ENCODE measurements at places on chromosomes 6 and 20.

GRCh38 chr20:45971425-45971674 lies 653 bp downstream of the ZNF335 start:
- no peak for DNase-seq

- DNase-seq = peak; percentile 40
These were observed 29.7 kb downstream of the RPP40 start for GRCh38 chr6:4973982-4974745.

DNA sequence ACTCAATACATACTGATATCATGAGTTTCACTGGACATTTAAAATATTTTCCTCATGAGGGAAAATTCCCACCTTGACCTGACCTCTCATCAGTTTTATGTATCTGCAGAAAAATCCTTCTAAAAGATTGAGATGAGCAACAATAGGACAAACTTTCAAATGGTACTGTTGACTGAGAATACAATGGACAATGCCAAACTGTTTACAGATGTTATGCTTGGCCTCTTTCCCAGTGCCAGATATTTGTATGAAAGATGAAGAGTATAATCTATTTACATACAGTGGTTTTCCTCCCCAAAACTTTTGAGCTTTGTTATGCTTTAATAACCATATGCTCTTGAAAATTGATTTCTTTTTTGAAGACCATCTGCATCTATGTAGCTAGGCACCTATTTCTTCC lies 245.1 kb upstream of the RSPO3 start:
- DNase-seq = no peak

DNA sequence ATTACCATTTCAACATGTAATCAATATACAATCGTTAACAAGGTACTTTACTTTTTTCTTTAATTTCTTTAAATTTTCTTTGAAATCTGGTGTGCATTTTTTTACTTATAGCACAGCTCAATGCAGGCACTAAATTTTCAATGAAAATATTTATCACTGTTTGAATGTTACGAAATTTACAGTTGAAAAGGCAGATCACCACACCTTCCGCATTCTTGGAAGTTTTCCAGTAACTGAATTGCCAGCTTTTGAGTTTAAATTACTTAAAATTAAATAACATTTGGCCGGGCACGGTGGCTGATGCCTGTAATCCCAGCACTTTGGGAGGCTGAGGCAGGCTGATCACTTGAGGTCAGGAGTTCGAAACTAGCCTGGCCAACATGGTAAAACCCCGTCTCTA lies 309.9 kb downstream of the BMP7 start:
- no peak for DNase-seq

DNA sequence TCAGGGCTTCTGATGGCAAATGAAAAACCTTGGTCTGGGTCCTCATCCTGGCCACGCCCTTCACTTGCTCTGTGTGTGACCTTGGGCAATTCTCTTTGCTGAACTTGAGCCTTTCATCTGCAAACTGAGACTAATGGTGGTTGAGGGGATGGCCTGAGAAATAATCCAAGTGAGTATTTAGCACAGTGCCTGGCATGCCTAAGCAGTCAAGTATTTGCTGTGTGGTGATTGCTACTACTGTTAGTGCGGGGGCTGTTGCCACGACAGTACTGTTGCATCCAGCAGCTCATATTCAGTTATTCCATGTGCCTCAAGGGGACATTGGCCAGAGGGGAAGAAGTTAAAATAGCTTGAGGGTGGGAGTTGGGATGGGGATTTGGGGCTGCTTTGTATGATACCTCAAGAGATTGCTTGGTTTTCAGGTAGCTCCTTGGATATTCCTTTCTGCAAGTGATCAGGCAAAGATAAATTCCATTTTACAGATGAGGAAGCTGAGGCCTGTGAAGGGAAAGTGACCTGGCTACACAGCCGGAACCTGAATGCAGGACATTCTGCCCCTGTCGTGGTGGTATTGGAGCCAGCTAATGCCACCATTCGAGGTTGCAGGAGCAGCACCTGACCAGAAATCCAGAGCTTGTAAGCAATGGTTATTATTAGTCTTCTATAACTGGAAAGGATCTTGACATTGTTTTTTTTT lies 45.1 kb upstream of the EPB41L1 start:
- no peak for DNase-seq

- no peak for DNase-seq
These were observed 137.8 kb downstream of the CEBPB start for GRCh38 chr20:50328222-50328979.

DNA sequence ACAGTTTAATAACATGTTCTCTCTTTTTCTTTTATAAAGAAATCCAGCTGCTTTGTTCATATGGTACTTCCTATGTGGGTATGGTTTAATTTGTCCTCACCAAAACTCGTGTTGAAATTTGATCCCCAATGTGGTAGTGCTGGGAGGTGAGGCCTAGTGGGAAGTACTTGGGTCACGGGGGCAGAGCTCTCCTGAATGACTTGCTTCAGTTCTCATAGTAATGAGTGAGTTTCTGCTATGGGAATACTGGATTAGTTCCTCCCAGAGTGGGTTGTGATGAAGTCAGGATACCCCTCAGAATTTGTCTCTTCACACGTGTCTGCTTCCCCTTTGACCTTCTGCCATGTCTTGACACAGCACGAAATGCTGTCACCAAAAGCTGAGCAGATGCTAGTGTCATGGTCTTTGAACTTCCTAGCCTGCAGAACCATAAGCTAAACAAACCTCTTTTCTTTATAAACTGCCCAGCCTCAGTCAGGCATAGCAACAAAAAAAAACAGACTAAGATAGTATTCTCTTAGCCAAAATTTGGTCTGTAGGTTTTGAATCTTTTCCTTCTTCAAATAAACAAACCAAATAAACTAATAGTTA lies 87.8 kb upstream of the HS3ST5 start:
- DNase-seq = no peak

DNA sequence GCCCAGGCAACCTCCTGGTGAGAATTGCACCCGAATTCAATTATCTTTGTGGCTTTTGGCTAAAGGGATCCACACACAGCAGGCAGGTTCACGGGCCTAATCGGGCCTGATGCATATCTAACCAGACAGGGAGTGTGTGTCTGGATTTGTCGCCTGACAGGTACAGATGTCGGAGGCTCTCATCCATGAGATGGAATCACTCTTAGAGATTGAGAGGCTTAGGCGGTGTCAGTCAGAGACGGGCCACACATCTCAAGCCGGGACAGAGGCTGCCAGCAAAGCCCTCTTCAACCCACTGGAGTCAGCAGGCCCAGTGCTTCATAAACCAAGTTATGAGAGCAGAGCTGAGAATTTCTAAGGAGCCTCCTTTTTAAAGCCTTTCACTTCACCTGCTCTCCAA lies 247.0 kb downstream of the LRFN2 start:
- DNase-seq = no peak

- DNase-seq = no peak
These were observed 2.7 kb downstream of the KCNS1 start for GRCh38 chr20:45098103-45098773.

DNA sequence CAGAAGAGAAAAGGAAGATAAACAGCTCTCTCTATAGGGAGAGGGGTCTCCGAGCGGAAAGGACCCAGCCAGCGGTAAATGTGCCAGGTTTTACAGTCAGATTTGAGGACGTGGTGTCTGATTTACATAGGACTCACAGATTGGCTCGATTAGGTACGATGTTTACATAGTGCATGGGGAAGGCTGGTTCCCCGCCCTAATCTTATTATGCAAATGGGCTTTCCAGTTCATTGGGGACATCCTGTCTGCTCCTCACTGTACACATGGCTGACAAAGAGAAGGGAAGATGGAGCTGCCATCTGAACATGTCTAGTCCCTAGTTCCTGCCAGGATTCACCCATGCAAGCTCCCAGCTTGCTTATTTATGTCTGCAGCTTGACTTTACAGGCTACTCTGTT lies 119.9 kb downstream of the RNF144B start:
- no peak for DNase-seq

DNA sequence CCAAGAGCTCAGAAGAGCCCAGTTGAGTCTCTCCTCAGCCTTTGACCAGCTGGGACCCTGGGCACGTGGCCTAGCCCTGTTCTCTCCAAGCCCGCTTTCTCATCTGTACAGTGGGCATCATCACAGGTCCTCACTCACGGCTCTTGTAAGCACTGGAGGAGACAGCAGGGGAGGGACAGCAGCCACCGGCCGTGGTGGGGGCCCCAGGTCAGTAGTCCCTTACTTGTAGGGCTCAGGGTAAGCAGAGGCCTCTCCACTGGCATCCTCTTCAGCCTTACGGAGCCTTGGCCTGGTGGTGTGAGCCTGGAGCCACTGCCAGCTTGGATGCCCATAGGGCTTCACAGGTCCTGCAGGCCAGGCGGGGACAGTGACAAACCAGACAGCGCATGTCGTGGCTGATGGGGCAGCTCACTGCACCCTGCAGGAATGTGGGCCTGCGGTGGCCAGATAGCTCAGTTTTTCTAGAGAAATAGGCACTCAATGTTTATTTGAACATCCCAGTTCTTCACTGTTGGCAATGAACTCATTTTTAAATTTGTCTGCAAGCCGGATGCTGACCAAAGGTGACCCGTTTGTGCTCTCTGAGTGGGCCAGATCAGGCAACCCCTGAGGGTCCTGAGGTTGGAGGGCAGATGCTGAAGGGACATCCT lies 65.1 kb downstream of the ADNP start:
- no peak for DNase-seq

GRCh38 chr20:50445354-50446151 lies 64.6 kb upstream of the PTPN1 start:
- DNase-seq = no peak

DNA sequence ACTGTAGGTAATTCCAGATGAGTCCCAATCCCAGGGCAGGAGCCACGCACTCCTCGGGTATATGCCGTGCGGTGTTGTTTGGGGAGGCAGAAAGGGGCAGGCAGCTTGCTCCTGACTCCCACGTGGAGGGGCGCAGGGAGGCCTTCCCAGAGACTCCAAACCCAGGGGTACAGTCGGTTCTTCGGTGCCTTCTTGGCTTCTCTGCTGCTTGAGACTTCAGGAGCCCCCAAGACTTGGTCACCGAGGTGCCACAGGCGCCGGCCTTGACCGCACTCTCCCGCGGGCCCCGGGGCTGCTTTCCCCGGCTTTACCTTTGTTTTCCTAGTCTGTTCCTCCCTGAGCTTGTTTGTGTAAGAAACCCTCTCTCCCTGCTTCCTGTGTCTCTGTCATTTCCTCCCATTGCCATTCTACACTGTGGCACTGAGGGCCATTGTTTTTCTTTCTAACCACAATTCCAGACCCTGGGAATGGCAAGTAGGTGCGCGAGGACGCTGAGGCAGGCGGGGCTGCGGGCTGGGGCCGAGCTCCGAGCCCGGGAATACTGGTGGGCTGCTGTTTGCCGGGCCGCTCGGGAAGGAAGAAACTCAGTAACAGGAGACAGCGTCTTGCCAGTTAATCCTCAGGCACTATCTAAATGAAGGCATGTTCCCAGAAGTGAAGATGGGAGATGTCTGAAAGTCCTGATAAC lies 215.6 kb upstream of the HEY2 start:
- DNase-seq = no peak

GRCh38 chr6:10397756-10398445 lies 17.0 kb downstream of the TFAP2A start:
- no peak for DNase-seq

DNA sequence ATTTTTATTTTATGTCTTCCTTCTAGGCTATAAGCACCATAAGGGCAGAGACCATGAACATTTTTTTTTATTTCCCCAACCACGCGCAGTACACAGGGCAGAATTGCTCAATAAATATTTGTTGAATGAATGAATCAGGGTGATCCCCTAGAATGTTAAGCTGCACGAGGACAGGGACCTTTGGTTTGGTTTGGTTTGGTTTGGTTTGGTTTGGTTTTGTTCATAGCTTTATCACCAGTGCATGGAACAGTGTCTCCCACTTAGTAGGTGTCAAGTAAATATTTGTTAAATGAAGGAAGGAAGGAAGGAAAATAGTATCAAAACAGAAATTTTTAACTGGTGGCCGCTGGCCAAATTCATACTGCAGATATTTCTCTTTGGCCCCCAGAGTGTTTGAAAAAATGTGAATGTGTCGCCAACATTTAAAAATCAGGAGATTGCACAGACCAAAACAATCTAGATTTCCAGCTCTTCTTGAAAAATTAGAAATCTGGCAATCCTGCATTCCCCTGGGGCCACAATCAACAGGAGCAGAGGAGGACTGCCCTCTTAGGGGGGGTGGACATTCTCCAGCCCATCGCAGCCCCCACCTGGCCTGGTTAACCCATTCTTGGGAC lies 205.3 kb downstream of the EYA2 start:
- no peak for DNase-seq

- peak; percentile 94 for DNase-seq
These were observed 50.0 kb upstream of the EZR start for GRCh38 chr6:158868890-158869825.

- DNase-seq = no peak
These were observed 188.2 kb upstream of the PRND start for GRCh38 chr20:4533368-4534133.

DNA sequence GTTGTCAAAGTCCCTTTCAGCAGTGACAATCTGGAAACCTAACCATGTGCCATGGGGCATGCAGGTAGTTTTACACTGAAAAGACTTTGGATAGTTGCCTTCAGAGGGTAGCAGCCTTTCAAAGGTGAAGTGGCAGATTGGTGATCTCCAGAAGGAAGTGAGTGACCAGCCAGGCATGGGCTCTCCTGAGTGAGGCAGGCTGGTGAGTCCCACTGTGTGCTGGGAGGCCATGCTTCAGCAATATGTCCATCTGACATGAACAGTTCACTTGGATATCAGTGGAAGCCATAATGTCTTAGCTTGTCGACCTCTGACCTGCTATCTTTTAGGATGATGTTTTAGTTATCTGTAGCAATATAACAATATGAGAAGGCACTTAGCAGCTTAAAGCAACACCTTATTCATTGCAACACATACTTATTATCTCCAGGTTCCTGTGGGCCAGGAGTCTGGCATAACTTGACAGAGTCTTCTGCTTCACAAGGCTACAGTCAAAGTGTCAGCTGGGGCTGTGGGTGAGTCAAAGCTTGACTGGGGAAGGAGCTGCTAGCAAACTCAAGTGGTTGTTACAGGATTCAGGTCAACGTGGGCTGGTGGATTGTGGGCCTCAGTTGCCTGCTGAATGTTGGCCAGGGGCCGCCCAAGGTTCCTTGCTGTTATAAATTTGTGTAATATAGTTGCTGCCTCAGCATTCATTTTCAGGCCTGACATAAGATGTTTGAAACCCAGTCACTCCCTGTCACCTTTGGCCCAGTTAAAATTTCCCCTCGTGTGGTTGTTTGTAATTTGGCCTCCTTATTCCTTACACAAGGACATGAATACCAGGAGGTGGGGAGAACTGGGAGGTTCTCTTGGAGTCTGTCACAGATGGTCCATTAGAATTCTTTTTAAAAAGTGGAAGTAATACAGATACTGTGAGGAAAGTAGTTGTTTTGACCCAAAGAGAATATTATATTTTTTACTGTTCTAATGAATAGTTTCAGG lies 100.2 kb downstream of the UST start:
- no peak for DNase-seq

All from NCI-H446 (cell line).